Endodermal cell (in vitro differentiated cells): ENCODE measurements at places on chromosomes 2 and 18. TPM values are rescaled to one million over a fixed set of nuclear protein-coding genes. Genes with fewer than 3 reads are reported as not detected.

- H3K4me3 ChIP-seq, result no peak overlapping the region
- peaks cover 8% of the 10 kb centered on the region for H3K36me3 ChIP-seq
These were observed 758.4 kb upstream of the KLHL29 start for GRCh38 chr2:22626621-22627020.

The SERPINB13 gene
- not detected in 2 replicates for total RNA-seq

- H3K27me3 ChIP-seq, result no peaks in the 10 kb centered on the region
- DNase-seq, result no peak
- H3K4me3 ChIP-seq, result no peak overlapping the region
- no peak overlapping the region for H3K27ac ChIP-seq
- no peaks in the 10 kb centered on the region for H3K4me1 ChIP-seq
- H3K36me3 ChIP-seq, result no peaks in the 10 kb centered on the region
These were observed 44.2 kb downstream of the VSNL1 start for GRCh38 chr2:17584689-17585088.

GRCh38 chr2:48754874-48755273, 650 bp downstream of the LHCGR start:
- no peak overlapping the region for H3K27ac ChIP-seq
- peaks cover 3% of the 10 kb centered on the region for H3K4me1 ChIP-seq
- peaks cover 28% of the 10 kb centered on the region for H3K27me3 ChIP-seq

The COLEC12 gene
- total RNA-seq, result 97.7 and 123 TPM in 2 replicates

DNA sequence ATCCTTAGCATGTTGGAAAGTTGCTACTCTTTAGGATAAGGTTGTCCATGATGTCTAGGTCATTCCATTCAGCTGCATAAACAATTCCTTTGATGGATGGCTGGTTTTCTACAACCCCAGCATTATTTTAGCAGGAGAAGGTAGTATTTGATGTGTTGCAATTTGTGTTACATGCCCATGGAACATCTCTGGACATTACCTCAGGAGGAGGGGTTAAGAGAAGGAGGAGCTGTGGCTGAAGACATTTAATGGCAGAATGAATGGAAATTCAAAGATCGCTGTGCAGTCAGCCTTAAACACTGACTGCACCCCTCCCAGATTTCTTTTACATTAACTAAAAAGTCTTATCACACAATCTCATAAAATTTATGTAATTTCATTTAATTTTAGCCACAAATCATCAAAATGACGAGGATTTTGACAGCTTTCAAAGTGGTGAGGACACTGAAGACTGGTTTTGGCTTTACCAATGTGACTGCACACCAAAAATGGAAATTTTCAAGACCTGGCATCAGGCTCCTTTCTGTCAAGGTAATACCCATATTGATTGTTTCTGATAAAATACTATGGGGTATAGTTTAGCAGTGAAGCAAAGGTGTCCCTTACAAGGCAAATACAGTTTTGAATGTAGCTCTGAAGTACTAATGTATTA, at the start of gene CPS1:
CPS1 (plus strand) TSS at position 271 of the 652 bp plus-strand sequence; CDS start at position 406, 135 bp downstream.
- no peak for DNase-seq
- H3K27me3 ChIP-seq, result no peaks in the 10 kb centered on the region
- no peak within 1 kb of the TSS for H3K4me3 ChIP-seq

- H3K4me3 ChIP-seq, result no peak overlapping the region
- H3K27me3 ChIP-seq, result peaks cover 7% of the 10 kb centered on the region
These were observed 31.9 kb downstream of the CCBE1 start for GRCh38 chr18:59665057-59666006.

- no peaks in the 10 kb centered on the region for H3K36me3 ChIP-seq
- H3K27ac ChIP-seq, result no peak overlapping the region
- peaks cover 44% of the 10 kb centered on the region for H3K4me1 ChIP-seq
- no peak overlapping the region for H3K4me3 ChIP-seq
- DNase-seq, result no peak
These were observed 123.2 kb upstream of the FZD5 start for GRCh38 chr2:207892716-207893402.

The ELMOD3 gene
- 13.4 to 18.9 TPM (median 18.7 TPM) in 3 replicates for total RNA-seq

DNA sequence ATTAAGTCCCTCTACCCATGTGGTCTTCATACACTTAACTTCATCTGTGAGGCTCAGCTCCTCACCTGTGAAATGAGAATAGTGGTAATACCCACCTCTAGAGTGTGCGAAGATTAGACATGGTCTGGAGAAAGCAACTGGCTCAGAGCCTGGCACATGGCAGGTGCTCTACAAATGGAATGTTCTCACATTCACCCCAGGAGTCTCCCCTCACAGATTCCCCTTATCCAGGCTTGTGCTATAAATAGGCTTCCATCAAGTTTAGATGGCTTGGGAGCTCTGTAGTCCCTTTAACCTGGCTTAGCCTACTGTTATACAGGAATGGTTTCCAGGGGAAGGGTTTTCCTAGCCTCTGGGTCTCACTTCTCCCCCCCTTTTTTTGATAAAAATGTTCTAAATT, 455.9 kb downstream of the RNF144A start:
- H3K4me3 ChIP-seq, result no peak overlapping the region
- no peaks in the 10 kb centered on the region for H3K4me1 ChIP-seq
- no peaks in the 10 kb centered on the region for H3K36me3 ChIP-seq

- no peaks in the 10 kb centered on the region for H3K36me3 ChIP-seq
- DNase-seq, result no peak
- no peaks in the 10 kb centered on the region for H3K27me3 ChIP-seq
- H3K27ac ChIP-seq, result no peak overlapping the region
These were observed 93.2 kb upstream of the GRB14 start for GRCh38 chr2:164714471-164714870.

DNA sequence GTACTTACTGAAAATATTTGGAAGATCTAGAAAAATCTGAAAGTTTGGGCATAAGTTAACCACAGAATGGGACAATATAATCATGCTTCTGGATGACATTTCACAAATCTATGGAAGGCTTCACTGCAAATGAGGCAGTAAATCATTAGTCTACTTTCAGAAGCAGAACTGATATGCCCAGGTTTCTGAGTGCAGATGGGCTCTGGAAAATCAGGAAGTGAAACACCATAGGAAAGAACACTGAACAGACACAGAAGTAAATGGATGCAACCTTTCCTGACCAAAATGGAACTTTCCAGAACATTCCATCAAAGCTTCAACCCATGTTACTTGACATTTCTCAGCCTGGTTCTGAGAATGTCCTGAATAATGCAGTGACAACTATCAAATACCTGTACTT, 55.1 kb downstream of the KCNG3 start:
- H3K27ac ChIP-seq, result no peak overlapping the region
- no peaks in the 10 kb centered on the region for H3K27me3 ChIP-seq
- DNase-seq, result no peak
- H3K4me1 ChIP-seq, result no peaks in the 10 kb centered on the region
- no peaks in the 10 kb centered on the region for H3K36me3 ChIP-seq

The KCNJ3 gene
- total RNA-seq, result 7.6 to 11.7 TPM (median 7.7 TPM) in 3 replicates

The NDUFB3 gene
- 82.3 and 82.5 TPM in 2 replicates for total RNA-seq

DNA sequence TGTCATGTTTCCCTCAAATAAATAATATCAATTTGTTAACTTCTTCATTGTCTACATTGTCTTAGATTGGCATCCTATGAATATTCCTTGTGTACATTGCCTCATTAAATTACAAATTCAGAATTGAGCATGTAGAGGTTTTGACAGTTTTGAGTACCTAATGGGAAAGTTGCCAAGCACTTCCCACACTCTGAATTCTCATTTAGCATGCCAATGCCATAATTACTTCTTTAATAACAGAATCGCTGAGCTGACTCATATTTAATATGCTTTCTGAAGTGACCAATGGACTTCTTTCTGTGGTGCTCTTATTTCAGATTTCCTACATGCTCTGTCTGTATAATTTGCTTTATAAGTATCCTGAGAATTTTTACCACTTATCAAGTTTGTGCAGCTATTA, 114.4 kb upstream of the NOL4 start:
- no peaks in the 10 kb centered on the region for H3K27me3 ChIP-seq
- no peak overlapping the region for H3K4me3 ChIP-seq
- H3K27ac ChIP-seq, result no peak overlapping the region

The EGR4 gene
- total RNA-seq, result 0.23 TPM in 1 of 3 replicates, not detected in the others

The AP1S3 gene
- total RNA-seq, result 5.6 and 7.0 TPM in 2 replicates

- no peak for DNase-seq
- no peaks in the 10 kb centered on the region for H3K27me3 ChIP-seq
- no peak overlapping the region for H3K27ac ChIP-seq
- no peaks in the 10 kb centered on the region for H3K4me1 ChIP-seq
These were observed 464.0 kb downstream of the FBXO15 start for GRCh38 chr18:73683409-73684238.

DNA sequence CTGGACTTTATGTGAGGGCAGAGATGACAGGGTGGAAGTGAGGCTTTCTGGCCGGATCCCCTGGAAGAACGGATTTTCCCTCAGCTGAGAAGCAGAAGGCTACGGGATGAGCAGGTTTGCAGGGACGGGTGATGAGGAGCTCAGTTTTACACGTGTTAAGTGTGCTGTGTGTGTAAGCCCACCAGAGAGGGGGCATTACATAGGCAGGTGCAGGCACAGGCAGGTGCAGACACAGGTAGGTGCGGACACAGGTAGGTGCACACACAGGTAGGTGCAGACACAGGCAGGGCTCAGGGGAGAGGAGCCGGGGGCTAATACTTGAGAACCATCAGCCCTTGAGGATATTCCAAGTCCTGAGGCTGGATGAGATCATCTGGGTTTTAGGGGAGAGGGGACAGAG, 107.7 kb downstream of the COPS8 start:
- no peak overlapping the region for H3K4me3 ChIP-seq
- H3K27ac ChIP-seq, result no peak overlapping the region

- no peaks in the 10 kb centered on the region for H3K4me1 ChIP-seq
- no peak overlapping the region for H3K27ac ChIP-seq
- H3K4me3 ChIP-seq, result no peak overlapping the region
- DNase-seq, result no peak
- H3K36me3 ChIP-seq, result no peaks in the 10 kb centered on the region
These were observed 49.1 kb upstream of the IGFBP2 start for GRCh38 chr2:216584112-216584511.

GRCh38 chr2:112579241-112579640, 5.2 kb upstream of the CHCHD5 start:
- H3K4me1 ChIP-seq, result no peaks in the 10 kb centered on the region
- DNase-seq, result no peak
- H3K27me3 ChIP-seq, result no peaks in the 10 kb centered on the region
- H3K4me3 ChIP-seq, result no peak overlapping the region
- peaks cover 25% of the 10 kb centered on the region for H3K36me3 ChIP-seq
- H3K27ac ChIP-seq, result no peak overlapping the region

DNA sequence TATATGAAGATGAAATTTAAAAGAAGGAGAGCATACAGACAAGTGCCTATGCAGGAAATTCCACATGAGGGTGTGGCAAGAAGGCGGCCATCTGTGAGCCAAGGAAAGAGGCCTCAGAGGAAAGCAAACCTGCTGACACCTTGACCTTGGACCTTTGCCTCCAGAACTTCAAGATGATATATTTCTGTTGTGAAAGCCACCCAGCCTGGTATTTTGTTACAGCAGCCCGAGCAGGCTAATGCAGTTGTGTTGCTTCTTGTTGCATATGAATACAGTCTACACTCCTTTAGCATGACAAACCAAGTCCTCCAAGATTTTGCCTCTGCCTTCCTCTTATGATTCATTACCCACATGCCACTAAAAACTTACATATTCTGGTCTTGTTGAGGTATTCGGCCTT, 374.8 kb upstream of the TRIB2 start:
- H3K4me1 ChIP-seq, result no peaks in the 10 kb centered on the region
- no peak overlapping the region for H3K27ac ChIP-seq
- no peaks in the 10 kb centered on the region for H3K27me3 ChIP-seq

The DNMT3A gene
- total RNA-seq, result 77.8 to 124 TPM (median 120 TPM) in 3 replicates

The PRSS56 gene
- not detected in 3 replicates for total RNA-seq

DNA sequence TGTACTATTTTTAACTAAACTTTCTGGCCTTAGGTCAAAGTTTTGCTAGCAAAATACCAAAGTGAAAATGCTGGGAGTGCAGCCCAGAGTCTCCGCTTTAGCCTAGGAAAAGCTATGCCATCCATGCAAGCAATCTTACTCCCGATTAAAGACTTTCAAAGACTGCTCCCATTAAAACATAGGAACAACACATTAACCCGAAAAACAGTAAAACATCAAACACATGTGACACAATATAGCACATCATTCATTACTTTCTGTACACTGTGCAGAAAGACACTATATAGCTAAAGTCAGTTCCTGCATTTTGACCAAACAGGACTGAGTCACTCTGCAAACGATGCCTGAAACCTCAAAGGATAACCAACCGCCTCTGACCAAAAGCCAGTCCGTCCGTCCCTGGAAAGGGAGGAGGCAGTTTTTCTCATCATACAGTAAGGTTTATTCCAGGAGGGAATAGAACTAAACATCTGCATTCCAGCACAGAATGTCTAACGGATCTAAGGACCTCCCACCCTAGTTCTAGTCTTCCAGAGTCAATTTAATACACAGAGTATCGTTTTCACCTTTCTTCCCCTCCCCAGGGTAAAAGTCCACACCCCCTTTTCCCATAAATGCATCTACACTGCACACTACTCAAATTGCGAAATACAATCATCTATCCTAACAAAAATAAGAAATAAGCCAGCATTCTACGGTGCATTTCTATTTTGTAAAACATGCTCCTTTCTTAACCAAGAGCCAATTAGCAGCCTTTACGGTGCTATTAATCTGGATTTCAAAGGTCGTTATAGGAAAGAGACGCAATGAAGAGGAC, 1.7 kb downstream of the ROCK2 start:
- peaks cover 8% of the 10 kb centered on the region for H3K4me1 ChIP-seq
- H3K27ac ChIP-seq, result no peak overlapping the region
- H3K36me3 ChIP-seq, result peaks cover 3% of the 10 kb centered on the region
- no peaks in the 10 kb centered on the region for H3K27me3 ChIP-seq

GRCh38 chr2:196294516-196294909, 123.1 kb upstream of the STK17B start:
- peaks cover 3% of the 10 kb centered on the region for H3K4me1 ChIP-seq
- no peaks in the 10 kb centered on the region for H3K36me3 ChIP-seq

- no peaks in the 10 kb centered on the region for H3K27me3 ChIP-seq
- H3K4me3 ChIP-seq, result no peak overlapping the region
- H3K27ac ChIP-seq, result no peak overlapping the region
These were observed 225.1 kb upstream of the SALL3 start for GRCh38 chr18:78754311-78755043.

GRCh38 chr2:165002638-165003037, 47.3 kb upstream of the SLC38A11 start:
- H3K4me3 ChIP-seq, result no peak overlapping the region
- H3K36me3 ChIP-seq, result no peaks in the 10 kb centered on the region
- H3K27ac ChIP-seq, result no peak overlapping the region
- no peak for DNase-seq
- H3K4me1 ChIP-seq, result no peaks in the 10 kb centered on the region

- DNase-seq, result no peak
- H3K4me3 ChIP-seq, result no peak overlapping the region
- H3K4me1 ChIP-seq, result no peaks in the 10 kb centered on the region
- no peak overlapping the region for H3K27ac ChIP-seq
These were observed 860.9 kb upstream of the CNTNAP5 start for GRCh38 chr2:123164216-123164615.
